ENCODE measurements at places on chromosomes 6 and 20.
A peak's percentile ranks its signal among the peaks of the same experiment; 100 is the strongest.

DNA sequence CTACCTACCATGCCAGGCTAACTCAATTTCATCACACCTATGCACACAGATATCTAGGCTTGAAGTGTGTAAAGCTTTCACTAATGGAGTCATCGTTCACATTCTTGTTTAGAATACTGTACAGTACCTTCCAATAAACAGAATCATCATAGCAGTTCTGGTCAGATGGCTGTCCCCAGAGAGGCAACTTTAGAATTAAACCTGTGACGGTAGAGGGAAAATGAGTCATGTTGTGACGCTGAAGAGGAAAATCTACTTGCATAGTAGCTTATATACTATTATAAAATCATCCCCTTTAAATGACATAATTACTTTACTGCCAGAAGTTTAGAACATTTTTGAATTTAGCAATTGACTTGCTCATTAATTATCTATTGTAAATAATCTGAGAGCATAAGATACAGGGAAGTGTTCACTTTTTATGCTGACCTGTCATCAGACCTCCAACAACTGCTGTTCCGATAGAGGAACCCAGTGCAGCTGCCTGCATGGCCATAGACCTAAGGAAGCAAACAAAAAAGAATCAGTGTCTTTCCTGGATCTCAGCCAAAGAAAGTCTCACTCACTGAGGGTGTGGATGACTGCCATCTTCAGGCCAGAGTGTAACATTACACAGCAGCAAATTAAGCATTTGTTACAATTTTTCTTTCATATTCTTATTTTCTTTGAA is 29.8 kb downstream of the RHAG start:
- peak; percentile 93 for DNase-seq

GRCh38 chr20:62405108-62405980 is 1.7 kb downstream of the CABLES2 start:
- DNase-seq = peak; percentile 54

DNA sequence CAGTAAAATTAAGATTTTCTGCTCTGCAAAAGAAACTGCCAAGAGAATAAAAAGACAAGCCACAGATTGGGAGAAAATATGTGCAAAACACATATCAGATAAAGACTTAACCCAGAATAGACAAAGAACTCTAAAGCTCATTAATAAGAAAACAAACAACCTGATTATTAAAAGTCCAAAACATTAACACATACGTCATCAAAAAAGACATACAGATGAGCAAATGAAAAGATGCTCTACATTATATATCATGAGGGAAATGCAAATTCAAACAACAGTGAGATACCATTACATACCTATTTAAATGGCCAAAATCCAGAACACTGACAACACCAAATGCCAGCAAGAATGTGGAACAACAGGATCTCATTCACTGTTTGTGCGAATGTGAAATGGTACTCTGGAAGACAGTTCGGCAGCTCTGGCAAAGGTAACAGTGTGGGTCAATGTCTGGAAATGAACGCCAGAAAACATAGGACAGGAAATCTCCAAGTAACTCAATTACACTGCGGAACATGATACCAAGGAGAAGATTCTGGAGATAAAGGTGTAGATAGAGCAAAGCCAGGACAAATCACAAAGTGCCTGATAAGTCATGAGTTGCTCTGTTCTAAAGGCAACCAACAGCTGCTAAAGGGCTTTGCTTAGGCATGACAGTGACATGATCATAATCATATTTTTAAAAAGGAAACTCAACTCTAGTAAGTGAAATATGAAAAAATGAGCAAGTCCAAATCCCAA is 96.8 kb downstream of the PDE10A start:
- no peak for DNase-seq

DNA sequence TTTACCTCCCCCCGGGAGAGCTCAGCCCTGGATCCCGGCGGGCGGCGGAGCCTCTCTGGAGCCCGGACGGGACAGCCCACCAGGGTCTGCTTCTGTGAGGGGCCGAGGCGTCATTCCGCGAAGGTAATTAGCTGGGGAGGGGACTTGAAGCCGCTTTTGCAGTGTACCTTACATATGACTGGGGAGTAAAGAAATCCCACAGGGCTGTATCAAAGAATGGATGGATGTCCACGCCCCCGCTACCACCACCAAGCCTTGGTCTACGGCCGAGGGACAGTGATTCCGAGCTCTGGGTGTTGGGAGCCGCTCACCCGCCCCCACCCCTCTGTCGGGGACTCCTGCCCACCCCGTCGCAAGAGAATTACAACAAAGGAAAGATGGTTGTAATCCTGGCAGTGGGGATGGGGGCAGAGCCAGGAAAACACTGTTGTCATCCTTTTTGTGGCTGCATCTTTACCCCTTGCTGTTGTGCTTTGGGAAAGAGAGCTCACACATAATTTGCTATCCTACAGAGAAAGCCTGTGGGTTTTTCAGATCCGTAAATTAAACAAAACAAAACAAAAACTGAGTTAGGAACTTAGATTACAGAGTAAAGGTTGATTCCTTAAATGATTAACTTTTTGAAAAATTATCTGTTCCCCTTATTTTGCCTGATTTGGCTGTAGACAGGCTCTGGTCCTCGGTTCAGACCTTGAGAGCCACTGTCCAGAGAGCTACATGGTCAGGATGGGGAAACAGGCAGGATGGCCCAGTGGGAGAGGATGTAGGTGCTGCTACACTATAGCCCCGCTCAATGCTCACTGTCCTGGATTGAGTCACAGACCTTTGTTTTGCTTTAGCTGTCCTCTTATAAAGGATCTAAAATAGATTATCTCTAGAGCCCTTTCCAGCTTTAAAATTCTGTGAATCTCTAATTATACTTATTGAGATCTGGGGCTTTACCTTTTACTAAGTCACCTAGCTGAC is 997 bp upstream of the FBXO30 start:
- peak; percentile 66 for DNase-seq

GRCh38 chr20:63289311-63290135 is 3.5 kb upstream of the COL20A1 start:
- DNase-seq = no peak

DNA sequence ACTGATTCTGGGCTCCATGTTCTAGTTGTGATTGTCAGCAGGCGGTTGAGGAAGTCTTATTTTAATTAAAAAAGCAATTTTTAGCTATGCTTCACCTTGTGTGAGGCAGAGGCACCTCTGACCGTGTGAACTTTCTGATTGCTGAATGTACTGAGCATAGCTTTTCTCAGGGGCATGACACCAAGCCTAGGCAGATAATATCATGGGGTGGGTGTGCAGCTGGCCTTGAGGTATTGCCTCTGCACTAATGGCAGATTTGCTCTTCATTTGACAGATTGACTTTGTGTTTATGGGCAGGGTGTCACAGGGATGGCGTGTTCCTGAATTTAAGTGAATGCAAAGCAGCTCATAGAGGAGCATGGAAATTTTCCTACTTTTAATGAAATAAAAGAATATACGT is 19.6 kb downstream of the CTNNBL1 start:
- no peak for DNase-seq

DNA sequence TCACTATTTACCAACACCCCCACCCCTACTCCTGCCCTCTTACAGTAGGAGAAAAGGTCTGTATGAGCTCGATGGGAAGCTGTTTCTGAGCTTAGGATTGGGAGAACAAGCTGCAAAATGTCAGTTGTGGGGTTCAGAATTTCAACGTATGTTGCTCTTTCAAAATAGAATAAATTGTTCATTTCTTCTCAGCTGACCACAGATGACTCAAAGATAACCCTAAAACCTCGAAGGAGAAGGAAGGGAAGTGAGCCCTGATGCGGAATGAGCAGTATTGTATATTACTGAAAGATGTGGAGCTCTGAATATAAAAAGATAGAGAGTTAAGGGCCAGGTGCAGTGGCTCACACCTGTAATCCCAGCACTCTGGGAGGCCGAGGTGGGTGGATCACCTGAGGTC is 35.9 kb upstream of the MYLIP start:
- no peak for DNase-seq

GRCh38 chr6:160067564-160067963 is 54.1 kb upstream of the SLC22A1 start:
- no peak for DNase-seq

- no peak for DNase-seq
These were observed 45.2 kb downstream of the MCUR1 start for GRCh38 chr6:13769034-13769654.

DNA sequence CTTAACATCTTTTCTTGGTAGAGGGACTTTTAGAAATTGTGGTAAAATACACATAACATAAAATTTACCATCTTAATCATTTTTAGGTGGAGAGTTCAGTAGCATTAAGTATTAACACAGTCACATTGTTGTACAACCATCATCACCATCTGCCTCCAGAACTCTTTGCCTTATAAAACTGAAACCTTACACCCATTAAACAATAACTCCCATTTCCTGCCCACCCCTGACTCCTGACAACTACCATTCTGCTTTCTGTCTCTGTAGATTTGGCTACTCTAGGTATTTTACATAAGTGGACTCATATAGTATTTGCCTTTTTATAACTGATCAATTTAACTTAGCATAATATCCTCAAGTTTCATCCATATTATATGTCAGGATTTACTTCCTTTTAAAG is 88.7 kb downstream of the ZHX3 start:
- no peak for DNase-seq

GRCh38 chr6:3870528-3870925 is 21.4 kb downstream of the FAM50B start:
- no peak for DNase-seq

DNA sequence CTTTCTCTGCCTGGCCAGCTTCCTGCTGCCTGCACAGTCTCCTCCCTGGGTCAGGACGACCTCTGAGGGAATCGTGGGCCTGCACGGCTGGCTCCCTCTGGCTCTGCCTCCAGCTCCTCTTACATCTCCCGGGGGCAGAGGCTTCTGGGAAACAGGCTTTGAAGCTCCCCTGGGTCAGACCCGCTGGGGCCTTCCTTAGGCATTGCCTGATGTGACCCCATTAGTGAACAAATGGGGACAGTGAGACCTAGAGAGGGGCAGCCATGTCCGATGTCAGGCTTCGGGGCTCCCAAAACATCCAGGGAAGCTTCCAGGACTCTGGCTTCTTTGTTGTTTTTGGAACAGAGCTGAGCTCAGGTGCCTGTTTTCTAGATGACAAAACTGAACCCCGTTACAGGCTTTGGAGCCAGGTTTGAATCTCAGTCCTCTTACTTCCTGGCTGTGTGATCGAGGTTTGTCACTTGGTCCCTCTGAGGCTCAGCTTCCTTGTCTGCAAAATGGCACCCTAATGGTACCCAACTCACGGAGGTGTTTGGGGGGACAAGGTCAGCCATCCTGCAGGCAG is 94.3 kb downstream of the CEBPB start:
- DNase-seq = peak; percentile 51

GRCh38 chr6:135527116-135527959 is 29.8 kb upstream of the AHI1 start:
- DNase-seq = no peak

DNA sequence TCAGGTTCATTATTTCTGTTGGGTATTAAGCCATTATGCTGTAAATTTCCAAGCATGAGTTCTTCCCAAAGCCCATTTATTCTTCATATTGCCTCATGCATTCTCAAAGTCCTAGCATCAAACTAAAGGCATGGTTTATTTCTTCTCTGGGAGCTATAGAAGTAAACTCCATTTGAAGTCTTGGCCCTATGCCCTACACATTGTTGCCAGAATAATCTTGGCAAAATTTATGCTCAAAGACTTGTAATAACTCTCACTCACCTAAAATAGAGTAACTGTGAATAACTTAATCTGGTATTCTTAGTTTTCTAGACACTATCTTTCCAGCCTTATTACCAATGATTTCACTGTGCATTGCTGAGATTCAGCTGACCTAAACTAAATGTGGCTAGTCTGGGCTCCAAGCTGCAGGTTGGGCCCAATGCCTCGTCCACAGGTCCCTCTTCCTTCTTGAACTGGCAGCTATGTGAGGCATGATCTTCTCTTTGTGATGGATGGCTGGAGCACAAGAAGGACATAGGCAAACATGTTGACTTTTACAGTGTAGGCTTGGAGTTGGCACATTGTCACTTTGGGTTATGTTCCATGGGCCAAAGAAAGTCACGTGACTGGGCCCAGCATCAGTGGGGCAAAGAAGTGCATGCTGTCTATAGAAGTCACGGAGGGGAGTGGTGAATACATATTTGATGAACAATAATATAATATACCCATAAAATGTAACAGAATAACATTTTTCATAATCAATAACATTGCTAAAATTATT is 39.1 kb upstream of the ANKEF1 start:
- DNase-seq = no peak

DNA sequence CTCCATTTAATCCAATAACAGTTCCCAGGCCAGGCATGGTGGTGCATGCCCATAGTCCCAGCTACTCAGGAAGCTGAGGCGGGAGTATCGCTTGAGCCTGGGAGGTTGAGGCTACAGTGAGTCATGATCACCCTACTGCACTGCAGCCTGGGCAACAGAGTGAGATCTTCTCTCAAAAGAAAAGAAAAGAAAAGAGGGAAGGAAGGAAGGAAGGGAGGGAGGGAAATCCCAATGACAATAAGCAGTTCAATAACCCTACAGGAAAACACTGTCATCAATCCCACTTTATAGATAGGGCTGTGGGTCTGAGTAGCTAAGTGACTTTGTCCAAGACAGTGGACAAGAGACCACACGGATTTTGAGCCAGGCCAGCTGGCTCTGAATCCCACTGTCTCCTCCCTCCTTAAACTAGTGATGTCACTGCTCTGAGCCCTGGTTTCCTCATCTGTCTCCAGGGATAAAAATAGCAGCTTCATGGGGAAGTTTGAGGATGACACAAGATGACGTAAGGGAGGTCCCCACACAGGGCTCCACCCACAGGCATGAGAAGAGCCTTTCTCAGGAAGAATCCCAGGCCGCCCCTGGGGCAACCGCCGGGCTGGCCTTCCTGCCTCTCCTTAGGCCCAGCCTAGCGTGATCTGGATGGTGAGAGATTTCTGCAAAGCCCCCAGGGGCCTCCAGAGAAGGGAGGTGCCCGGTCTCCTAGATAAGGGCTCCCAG is 7.2 kb upstream of the TRIB3 start:
- peak; percentile 83 for DNase-seq

- DNase-seq = peak; percentile 18
These were observed 195.0 kb upstream of the HEY2 start for GRCh38 chr6:125554456-125554855.

- DNase-seq = peak; percentile 53
These were observed 81.2 kb downstream of the DACT2 start for GRCh38 chr6:168238159-168238909.

- peak; percentile 19 for DNase-seq
These were observed 192.2 kb upstream of the SGK1 start for GRCh38 chr6:134510142-134510541.

GRCh38 chr6:137783710-137784109 is 83.3 kb upstream of the TNFAIP3 start:
- DNase-seq = no peak
